Stimulated activated CD8-positive, alpha-beta memory T cell treated with anti-CD3 and anti-CD28 coated beads, Interleukin-15, amount 100 ng/mL, for 48 hours (primary cell): ENCODE measurements at places on chromosomes 7 and 10.

DNA sequence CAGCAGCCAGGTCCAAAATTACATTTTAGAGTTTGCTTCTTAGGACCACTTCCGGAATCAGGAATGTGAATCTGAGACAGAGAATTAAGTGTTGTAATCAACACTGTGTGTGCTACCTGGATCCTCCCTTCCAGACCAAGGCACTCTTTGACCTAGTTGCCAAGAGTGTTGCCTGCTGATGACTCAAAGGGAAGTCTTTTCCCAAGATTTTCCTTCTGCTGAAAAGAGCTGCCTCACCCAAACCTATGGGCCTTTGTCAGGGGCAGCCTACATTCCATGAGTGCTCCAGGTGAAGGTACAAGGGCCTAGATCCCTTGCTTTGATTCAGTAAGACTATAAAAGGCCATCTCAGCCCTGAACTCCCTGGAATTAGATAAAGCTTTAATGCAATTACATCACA lies 712.5 kb upstream of the ANKRD30A start:
- no peak for DNase-seq

DNA sequence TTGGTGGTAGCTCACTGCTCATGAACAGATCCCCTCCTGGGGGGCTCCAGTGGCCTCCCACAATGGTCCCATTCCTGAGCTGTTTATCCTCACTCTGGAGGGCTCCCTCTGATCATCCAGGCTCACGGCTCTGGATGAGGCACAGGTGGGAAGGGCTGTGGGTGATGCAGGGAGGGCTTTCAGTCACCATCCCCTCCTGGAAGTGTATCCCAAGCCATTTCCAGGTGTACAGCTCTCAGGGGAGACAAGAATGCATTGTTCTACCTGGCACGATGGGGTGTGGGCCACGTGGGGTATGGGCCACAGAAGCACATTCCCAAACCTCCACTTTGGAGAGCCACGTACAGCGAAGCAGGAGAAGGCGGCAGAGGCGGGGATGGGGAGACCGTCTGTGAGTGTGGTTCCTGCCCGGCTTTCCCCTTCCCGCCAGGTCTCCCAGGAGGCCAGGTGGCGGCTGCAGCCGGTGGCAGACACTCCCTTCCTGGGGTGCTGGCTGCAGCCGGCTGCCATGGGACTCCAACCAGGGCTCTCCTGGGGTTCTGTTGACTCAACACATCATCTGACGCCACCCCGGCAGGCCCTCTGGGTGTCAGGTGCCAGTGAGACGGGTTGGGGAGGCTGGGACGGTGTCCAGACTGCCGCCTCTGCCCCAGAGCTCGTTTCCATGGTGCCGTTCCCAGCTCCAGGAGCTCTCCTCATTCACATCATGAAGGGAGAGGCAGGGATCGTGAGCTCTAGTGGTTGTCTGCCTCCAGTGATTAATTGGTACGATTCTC lies 169.7 kb upstream of the RHEB start:
- no peak for DNase-seq

DNA sequence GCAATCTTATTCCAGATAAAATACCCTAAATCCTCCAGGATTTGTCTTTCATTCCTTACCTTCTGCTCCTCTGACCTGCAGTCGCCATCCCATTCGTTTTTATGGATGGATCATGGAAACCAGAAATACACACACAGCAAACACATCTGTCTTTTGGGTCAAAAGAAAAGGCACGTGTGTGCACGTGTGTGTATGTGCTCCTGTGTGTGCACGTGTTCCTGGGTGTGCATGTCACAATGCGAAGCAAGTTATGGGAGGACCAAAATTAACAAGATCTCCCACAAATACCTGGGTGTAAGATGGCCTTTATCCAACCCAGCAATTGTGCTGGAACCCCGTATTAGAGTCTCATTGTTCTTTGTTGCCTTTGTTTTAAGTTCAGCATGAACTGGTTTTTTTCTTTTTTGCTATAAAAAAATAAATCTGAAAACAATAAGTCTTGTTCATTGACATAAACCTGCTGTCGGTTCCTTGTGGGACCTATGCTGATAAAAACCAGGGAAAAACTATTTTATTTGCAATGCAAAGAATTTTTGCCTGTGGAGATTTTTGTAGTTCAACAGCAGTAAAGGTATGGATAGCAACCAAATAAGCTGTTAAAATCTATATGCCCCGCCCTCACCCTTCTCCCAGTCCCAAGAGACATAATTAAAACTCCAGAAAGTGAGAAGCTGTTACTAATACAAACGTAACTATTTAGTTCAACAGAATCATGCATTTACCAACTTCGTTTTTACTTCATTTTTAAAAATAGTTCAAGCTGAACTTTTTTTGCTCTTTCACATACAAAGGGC lies 229.6 kb downstream of the CREB5 start:
- DNase-seq = no peak

DNA sequence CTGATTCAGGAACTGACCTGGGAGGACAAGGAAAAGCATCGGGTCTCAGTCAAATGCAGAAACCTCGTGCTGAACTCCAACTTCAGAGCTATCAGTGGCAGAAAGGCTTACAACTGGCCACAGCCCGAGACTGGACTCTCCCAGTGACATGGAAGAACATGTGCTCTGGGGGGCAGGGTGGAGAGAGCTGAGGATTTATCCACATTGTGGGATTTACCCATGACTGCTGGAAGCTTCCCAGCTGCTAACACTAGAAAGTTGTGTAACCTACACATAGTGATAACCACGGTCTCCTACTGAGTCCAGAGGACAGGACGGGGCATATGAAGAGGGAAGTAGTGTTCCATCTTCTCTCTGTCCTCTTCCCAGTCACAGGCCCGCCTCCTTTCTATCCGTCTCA lies 103.4 kb downstream of the ITIH5 start:
- no peak for DNase-seq

DNA sequence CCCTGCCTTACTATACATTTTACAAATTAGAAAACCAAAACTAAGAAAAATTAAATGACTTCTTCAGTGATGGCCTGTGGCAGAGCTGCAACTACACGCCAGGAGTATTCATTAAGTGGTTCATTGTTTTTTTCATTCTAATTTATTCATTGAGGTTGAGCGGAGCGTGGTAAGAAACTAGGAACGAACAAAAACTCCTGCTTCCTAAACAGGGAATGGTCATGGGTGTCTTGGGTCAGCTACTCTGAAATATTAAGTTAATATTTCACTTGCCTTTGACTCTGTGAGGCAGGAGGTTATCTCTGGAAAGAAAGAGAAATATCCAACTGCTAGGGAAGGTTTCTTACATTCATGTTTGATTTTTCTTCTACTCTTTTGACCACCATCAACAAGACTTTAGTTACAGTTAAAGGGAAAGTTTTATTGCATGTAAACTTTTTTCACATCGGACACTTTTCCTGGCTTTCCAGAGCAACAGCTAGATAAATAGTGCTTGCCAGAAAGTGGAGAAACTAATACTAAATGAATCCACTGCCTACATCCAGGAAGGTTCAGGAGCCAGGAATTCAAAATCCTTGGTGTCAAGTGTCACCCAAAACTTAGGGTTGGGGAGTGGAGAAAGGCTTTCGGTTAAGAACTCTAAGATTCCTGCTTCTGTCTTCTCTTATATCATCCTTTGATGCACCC lies 896 bp upstream of the GNG11 start:
- no peak for DNase-seq

GRCh38 chr7:80724249-80724871 lies 85.9 kb downstream of the CD36 start:
- no peak for DNase-seq

DNA sequence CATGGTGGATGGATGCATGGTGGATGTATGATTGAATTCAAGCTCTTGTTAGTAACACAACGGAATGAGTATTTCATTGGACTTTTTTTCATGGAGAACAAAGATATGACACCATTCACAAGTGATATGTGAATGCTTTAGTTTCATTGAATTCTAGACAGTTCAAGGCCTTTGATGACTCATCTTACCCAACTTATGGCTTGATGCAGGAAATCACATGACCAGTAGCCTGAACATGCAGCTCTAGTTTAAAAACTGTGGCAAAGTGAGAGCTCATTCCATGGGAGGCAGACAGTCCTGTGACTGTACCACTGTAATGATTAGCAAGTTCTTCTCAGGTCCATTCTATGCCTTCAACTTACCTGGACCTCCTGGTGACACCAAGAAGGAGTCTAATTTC lies 1239.3 kb downstream of the TYW1 start:
- no peak for DNase-seq

GRCh38 chr7:80542398-80542797 lies 30.5 kb upstream of the GNAT3 start:
- no peak for DNase-seq

- no peak for DNase-seq
Observed at GRCh38 chr7:101108330-101108857, 18.5 kb upstream of the SERPINE1 start.
